NCI-H187 treated with DMSO at 0.1 percent for 48 hours (cell line): ENCODE measurements at places on chromosomes 5 and 9.
A peak's percentile ranks its signal among the peaks of the same experiment; 100 is the strongest.

DNA sequence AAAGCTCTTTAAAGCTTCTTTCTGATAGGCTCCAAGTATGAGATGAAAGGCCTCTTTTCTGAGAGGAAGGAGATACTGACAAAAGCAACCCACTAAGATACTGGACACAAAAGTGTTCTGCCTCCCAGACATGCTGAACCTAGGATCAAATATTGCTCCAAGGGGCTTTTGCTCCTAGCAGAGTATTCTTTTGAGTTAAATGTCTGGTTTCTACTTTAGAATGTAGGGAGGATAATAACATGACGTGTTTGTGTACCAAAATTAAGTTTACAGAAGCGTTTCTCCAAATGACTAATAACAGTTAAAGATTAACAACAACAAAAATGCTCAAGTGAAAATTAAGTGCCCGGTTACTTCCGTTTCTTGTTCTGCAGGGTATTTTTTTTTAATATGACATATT lies 2293.3 kb upstream of the C9orf72 start:
- DNase-seq, result no peak

- DNase-seq, result no peak
These were observed 2015.4 kb upstream of the WWC1 start for GRCh38 chr5:166276006-166276405.

DNA sequence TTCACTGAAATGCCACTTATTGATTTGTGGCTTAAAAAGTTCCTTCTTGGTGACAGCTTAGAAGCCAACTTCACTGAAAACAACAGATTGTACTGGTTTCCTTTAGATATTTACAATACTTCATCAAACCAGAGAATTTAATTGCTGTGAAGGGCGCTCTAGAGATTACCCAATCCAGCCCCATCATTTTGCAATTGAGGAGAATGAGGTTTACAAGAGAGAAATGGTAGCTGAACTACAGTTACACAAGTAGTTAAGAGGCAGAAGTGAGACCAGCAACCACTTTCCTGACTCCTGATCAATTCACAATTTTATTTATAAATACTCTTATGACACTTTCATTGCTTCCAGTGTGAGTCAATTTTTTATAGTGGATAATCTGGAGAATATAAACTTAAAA lies 103.5 kb upstream of the APC start:
- no peak for DNase-seq

GRCh38 chr9:98219794-98220370 lies 27.4 kb upstream of the CORO2A start:
- no peak for DNase-seq

GRCh38 chr9:127934986-127935385 lies 2.7 kb downstream of the DPM2 start:
- no peak for DNase-seq

DNA sequence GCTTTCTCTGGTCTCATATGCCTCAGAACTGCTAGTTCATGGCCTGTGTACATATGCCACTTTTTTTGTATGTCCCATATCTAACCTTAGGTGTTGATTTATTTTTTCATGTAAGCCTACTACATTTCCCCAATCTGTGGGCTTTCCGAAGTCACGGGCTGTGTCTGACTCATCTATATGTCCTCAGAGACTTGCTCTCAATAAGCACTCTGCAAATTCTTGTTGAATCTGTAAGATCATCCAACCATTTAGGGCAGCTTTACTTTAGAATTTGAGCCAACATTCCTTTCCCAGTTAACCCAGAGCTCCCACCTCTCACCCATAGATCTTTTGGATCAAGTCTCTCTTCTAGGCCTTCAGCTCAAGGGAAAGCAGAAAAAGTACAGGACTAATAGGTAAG lies 263.4 kb downstream of the SEC61B start:
- no peak for DNase-seq

GRCh38 chr9:37963936-37964739 lies 60.2 kb upstream of the SLC25A51 start:
- DNase-seq, result no peak

- no peak for DNase-seq
These were observed 52.2 kb downstream of the SGCD start for GRCh38 chr5:156379206-156379605.

DNA sequence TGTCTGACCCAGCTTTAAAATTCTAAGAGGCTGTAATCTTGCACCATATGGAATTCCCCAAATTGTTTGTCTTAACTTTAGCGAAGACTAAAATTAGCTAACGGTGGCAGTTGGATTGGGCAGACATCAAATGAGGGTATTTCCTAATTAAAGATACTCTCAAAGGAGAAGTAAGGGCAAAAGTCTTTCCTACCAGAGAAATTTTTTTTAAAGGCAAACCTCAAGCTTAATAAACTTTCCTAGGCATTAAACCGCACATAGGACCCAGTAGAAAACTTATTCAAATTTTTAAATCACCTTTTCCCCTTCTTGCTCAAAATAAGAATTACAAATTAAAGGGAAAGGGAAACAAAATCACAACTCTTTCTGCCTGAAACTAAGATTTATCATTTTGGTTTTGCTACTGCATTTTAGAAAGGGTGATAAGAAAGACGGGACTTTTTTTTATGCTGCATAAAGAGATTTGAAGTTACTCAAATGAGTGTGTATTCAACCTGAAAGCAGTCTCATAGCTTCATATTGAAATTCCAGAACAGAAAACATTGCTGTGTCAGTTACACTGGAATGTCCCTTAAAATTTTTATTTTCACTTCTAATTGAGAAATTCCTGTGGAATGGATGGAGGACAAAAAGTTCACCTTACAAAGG lies 189.1 kb upstream of the PTGER4 start:
- no peak for DNase-seq

GRCh38 chr9:35627575-35627974 lies 9.4 kb upstream of the CD72 start:
- no peak for DNase-seq

DNA sequence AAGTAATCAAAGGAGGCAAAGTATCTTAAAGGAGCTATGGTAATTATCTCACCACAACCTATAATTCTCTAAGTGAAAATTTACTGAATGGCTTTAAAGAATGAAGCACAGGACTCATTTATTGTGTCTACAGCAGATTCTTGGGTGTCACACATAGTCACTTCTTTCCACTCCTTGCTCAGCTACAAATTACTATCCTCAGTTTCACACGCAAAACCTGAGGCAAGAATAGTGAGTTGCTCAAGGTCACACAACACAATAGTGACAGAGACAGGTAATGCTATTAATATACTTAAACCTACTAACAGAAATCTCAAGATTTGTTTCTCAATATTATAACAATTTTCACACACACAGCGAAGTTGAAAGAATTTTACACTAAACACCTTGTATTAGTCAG lies 120.9 kb upstream of the STK32A start:
- DNase-seq, result no peak

DNA sequence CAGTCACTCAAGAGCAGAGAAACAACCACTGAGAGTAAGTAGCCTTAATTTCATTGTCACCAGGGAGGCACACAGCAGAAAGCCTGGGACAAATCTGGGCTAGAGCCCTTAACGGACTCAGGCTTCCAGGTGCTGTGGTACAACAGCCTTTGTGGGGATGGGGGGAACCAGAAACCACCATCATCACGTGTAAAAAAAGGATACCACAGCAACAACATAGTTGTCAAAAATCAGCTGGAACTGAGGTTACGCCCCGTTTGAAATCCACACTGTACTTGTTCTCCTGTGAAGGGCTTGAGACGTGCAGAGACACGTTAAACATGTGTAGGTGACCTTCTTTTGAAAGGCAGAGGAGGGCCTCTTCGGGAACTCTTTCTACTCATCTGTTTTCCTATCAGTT lies 16.6 kb upstream of the PLPP1 start:
- peak; percentile 42 for DNase-seq

DNA sequence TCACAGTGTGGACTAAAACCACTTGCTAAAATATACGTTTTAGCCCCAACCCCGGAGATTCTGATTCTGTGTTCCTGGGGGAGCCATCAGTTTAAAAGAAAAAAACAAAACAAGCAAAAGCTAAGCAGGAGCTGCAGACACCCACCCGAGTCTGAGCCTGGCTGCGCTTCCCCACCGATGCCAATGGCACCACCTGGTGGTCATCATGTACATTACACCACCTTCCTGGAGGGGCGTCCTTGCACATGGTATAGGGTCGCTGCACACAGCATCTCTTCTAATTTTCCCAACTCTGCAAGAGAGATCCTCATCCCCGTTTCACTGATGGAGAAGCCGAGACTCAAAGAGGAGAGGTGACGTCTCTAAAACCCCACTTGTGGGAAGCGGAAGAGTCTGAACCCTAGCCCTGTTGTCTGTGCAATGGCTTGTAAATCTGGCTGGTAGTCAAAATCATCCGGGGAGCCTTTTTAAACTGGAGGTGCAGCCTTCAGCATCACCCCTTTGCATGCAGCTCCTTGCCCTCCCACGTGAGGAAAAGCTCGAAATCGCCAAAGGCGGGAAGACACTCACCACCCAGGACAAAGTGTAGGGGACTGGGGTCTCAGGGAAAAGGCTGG lies 23.1 kb upstream of the CNOT6 start:
- no peak for DNase-seq

- DNase-seq, result no peak
These were observed 697.0 kb upstream of the SEMA6A start for GRCh38 chr5:117271656-117272055.

DNA sequence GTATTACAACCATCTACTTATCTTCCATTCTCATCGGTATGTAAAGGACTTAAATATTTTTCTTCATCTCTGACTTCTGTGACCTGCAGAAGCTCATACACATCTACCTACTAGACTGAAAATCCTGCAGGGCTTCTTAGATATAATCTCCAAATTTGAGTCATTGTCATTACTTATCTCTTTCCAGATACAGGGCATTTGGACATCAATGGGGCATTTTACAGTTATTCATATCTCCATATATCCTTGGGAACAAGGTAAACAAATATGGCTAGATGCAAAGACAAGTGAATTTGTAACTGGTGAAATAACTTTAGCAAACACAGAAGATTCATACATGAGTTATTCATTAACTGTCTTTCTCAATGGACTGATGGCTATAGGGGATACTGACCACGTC lies 37.7 kb upstream of the IL7R start:
- no peak for DNase-seq

- no peak for DNase-seq
These were observed 102.5 kb upstream of the ADAMTS16 start for GRCh38 chr5:5037674-5038073.

DNA sequence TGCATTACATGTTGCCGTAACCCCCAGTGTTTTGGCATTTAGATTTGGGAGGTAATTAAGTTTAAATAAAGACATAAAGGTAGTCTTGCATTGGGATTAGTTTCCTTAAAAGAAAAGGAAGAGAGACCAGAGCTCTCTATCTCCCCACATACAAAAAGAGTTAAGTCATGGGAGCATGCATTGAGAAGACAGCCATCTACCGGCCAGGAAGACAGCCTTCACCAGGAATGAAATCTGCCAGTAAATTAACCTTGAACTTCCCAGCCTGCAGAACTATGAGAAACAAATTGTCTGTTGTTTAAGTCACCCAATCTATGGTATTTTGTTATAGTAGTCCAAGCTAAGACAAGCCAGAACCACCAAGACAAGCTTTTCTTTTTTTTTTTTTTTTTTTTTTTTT lies 567.0 kb upstream of the CDH18 start:
- no peak for DNase-seq

DNA sequence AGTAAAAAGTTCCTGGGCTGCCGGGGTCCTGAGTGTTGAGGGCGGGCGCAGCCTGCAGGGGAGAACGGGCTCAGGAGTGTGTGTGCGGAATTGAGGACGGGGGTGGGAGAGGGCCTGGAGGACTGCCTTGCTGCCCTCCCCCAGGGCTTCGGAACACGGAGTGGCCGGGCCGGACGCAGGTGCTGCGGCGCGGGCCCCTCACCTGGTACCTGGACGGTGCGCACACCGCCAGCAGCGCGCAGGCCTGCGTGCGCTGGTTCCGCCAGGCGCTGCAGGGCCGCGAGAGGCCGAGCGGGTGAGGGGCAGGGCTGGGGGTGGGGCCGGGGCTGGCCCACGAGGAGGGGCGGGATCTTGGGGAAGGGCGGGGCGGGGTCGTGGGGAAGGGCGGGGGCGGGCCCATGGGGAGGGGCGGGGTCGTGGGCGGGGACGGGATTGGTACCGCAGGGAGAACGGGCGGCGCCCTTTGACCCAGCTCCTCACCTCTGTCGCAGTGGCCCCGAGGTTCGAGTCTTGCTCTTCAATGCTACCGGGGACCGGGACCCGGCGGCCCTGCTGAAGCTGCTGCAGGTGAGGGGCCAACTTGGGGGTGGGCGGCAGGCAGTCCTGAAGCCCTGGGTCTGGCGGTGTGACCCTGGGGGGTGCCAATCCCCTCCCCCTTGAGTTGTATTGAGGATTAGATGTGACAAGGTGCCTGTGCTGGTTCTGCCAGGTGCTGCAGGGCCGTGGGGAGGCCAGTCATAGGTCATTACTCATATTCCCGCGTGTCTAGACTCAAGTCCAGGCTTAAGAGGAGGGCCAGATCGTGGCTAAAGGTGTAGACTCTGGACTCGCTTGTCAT lies 7.1 kb downstream of the FPGS start:
- DNase-seq, result no peak

DNA sequence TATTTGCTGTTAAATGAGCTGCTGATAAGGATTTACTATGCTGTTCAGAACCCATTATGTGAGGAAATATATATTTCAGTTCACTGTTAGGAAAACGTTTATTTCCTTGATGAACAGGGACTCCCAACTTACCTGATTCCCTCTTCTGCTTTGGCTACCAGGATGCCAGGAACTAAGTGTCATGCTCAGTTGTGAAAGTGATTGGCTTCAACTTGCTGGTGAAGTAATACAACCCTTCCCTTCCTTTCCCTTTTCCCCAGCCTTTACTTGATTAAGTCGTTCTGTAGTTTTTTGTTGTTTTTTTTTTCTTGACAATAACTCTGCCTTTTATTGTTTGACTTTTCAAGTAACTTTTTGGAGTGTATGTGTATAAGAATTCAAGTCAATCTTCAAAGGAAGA lies 309.3 kb downstream of the DOCK8 start:
- no peak for DNase-seq

DNA sequence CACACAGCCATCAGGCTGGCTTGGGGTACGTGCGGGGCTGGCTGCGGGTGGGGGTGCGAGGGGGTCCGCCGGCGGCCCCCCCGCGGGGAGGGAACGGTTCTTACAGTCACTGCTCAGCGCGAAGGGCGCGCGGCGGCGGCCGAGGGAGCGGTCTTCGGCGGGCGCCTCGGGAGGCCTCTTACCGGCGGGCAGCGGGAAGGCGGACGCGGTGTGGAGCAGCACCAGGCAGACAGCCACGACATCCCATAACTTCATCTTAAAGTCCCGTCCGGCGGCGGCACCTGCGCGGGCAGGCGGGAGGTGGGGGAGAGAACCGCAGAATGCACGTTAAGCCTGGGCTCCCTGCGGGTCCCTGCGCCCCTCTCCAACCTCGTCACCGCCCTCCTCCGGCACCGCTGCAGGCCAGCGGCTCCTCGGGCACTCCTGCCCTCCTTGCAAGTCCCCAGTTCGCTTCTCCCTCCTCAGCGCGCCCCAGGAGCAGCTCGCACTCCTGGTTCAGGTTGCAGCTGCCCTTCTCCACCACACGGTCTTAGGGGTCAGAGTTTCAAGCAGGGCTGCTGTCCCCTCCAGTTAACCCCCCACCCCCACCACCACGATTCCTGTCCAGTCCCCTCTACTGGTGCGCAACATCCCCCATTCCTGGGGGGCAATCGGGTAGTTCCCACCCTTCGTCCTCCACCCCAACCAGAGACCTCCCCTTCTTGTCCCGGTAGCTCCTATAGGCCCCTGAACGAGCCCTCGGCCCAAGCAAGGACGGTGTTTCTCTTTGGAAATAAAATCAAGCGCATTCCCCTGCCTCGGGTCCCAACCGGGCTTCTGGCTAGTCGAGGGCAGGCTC lies 5.1 kb downstream of the GDNF start:
- no peak for DNase-seq
